ENCODE measurements at places on chromosomes 12 and 14. TPM values are rescaled to one million over a fixed set of nuclear protein-coding genes. Genes with fewer than 3 reads are reported as not detected.

GEMIN2 gene
- total RNA-seq, result 41.0 TPM

NOVA1 gene
- total RNA-seq, result 2.0 TPM

USP44 gene
- 3.0 TPM for total RNA-seq

ING4 gene
- 36.7 TPM for total RNA-seq

C3AR1 gene
- total RNA-seq, result 0.15 TPM

MGAT2 gene
- total RNA-seq, result 107 TPM

TRIM9 gene
- total RNA-seq, result not detected

FLRT2 gene
- 3.3 TPM for total RNA-seq

TAS2R7 gene
- total RNA-seq, result not detected

NGB gene
- total RNA-seq, result not detected

SPRYD3 gene
- total RNA-seq, result 18.5 TPM

PIANP gene
- total RNA-seq, result not detected

PTPRQ gene
- not detected for total RNA-seq

MYH6 gene
- total RNA-seq, result not detected

ZFHX2 gene
- 0.46 TPM for total RNA-seq

ITGB7 gene
- total RNA-seq, result 0.15 TPM

HOTAIR gene
- not detected for total RNA-seq

KRT74 gene
- total RNA-seq, result not detected

TARBP2 gene
- 57.5 TPM for total RNA-seq

CATSPERB gene
- total RNA-seq, result not detected

IAPP gene
- not detected for total RNA-seq

BHLHE41 gene
- 0.15 TPM for total RNA-seq

ATF1 gene
- total RNA-seq, result 18.2 TPM

KLHL33 gene
- not detected for total RNA-seq

TBX5 gene
- not detected for total RNA-seq

AQP6 gene
- under 0.01 TPM for total RNA-seq

AICDA gene
- not detected for total RNA-seq
